ENCODE measurements at places on chromosomes 3 and 15.

GRCh38 chr3:4290272-4290893 is 12.8 kb upstream of the SETMAR start:
- no peak for DNase-seq

- no peak for DNase-seq
Measured at GRCh38 chr3:72679540-72680198, 168.6 kb downstream of the SHQ1 start.

GRCh38 chr3:30628205-30628900 is 22.0 kb downstream of the TGFBR2 start:
- no peak for DNase-seq

- no peak for DNase-seq
Measured at GRCh38 chr15:59170295-59171066, 36.2 kb upstream of the LDHAL6B start.

DNA sequence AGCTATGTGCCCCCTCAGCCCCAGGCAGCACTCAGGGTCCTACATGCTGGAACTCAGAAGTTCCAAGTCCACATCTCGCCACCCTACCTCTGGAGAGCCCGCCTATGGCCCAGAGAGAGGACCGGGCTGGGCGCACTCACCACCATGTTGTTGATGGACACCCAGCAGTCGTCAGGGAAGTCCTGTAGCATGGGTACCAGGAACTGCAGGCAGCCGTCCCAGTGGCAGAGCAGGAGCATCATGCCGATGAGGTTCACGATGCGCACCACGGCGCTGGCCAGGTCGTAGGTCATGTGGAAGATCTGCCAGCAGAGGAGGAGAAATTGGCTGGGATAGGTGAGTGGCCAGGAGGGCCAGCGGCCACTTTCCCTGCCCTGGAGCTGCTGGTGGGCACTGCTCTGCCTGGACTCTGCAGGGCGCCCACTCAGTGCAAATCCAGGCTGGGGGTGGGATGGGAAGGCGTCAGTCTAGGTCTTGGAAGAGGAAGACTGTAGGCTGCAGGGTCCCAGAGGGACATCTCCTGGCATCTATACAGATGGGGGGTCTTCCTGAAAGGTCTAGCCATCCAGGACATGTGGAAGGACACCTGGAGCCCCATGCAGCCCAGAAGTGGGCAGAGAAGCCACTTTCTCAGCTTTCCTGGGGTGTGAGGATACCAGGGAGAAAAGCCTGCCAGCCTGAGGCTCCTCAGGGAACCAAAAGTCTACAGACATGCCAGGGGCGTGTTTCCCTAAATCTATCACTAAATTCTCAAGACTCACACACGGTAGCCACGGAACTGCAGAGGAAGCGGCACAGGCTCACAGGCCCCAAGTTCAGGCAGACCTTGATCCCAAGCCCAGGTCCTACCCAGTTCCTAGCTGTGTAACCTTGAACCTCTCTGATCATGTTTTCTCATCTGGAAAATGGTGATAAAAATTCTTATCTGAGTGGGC is 36.5 kb downstream of the HCN4 start:
- no peak for DNase-seq

GRCh38 chr15:37034835-37035748 is 65.3 kb downstream of the MEIS2 start:
- no peak for DNase-seq

GRCh38 chr15:82970078-82970686 is 15.8 kb upstream of the RAMAC start:
- DNase-seq: no peak

DNA sequence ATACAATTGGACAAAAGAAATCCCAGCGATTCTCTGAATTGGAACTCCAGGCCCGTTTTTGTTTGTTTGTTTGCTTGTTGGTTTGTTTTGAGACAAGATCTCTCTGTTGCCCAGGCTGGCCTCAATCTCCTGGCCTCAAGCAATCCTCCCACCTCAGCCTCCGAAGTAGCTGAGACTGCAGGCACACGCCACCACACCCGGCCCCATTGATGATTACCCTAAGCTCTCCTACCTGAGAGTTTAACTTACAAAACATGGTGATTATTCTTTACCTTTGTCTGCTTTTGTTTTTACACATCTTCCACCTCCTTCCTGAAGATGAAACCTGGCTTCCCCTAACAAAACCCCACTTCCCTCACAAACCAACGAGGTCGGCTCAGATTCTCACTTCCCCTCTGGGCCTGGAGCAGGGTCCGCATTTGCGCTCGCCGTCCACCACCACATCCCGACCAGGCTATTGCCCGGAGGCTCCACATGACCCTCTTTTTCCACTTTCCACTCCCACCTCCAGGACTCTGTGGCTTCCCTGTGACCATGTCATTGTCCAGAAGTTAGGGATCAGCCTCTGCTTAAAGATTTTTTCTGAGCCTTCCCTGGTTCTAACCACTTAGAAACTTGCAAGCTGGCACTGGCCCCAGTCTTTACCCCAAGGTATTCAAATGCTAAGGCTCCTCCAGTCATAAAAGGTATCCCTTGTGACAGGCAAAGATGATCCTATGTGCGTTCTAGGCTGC is 14.8 kb downstream of the KLHL6 start:
- DNase-seq: no peak

GRCh38 chr3:10620833-10621082 is 115.4 kb upstream of the ATP2B2 start:
- no peak for DNase-seq

DNA sequence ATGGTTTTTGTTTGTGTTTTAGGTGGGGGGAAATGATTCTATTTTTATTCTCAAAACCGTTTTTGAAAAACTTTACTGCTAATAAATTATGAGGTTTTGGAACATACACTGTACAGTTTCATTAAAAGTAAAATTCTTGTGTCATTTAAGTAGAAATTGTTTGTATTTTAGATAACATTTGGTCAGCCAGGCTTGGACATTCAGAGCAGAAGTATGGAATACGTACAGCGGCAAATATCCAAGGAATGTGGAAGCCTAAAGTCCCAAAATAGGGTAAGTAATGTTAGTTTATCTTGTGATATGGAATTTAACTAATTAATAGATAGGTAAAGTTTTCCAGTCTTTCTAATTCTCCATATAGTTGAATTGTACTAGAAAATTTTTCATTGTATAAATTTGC is 96.6 kb downstream of the SPRED1 start:
- DNase-seq: no peak

DNA sequence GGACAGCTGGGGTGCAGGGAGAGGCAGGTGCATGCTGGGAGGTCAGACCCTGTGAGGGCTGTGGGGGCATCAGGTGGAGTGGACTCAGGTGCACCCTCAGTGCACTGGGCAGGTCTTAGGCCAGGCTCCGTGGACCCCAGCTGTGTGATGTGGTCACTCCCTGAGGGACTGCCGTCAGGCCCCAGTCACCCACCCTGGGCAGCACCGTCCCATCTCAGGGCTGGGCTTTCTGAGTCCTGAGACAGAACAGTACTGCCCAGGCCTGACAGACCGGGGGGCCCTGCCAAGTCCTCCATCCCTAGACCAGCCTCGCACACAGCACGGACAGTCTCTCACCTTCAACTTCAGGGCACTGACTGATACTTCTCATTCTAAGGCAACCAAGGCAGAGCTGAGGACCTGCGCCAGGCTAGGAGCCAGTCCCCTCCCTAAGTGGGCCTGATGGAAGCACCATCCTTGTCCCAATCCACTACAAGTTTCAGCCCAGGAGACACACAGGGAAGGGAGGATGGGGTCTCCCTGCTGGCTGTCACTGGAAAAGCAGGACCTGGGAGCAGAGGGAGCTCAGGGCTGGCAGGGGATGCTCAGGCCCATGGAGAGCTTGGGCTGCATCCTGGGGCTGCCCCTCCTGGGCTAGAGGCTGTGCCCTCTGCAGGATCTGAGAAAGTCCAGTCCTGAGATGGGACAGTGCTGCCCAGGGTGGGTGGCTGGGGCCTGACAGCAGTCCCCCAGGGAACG is 86.3 kb downstream of the LMLN start:
- DNase-seq: no peak

- no peak for DNase-seq
Measured at GRCh38 chr15:34753236-34753894, 1.4 kb downstream of the GJD2 start.

- no peak for DNase-seq
Measured at GRCh38 chr3:134067531-134068161, 37.9 kb upstream of the SLCO2A1 start.

DNA sequence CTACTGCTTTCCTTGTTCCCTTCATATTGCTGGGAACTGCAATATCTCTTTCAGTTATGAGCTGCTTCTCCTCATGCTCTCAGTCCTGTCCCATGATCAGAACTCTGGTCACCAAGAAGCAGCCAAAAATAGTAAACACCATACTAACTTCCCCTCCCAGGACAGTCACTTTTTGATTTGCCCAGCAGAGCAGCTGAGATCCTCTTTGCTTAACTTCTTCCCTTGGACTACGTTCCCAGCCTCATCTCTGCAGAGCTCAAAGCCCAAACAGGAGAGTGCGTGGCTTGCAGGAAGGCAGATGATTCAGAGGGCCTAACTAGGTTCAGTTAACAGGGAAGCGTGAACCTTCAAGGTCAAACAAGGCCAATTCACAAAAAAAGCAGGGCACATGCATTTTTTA is 153.2 kb downstream of the CTNNB1 start:
- DNase-seq: no peak

- DNase-seq: no peak
Measured at GRCh38 chr3:114860531-114860930, 286.6 kb downstream of the ZBTB20 start.

DNA sequence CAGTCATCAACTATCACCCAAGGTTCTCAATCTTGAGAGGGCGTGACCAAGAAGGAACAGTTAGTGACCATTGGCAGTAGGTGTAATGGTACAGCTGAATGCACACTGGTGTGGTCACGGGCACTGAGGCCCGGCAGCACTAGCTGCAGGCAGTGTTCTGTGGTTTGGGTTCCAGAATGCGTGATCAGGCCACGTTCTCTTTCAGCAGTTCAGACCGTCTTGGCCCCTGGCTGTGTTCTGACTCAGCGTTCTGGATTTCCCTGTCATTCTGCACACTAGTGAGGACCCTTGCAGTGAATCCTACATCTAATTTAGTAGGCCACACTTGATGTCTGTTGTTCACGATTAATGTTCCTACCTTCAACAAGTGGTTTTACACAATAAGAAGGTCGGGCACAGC is 220.5 kb upstream of the SLCO3A1 start:
- no peak for DNase-seq

DNA sequence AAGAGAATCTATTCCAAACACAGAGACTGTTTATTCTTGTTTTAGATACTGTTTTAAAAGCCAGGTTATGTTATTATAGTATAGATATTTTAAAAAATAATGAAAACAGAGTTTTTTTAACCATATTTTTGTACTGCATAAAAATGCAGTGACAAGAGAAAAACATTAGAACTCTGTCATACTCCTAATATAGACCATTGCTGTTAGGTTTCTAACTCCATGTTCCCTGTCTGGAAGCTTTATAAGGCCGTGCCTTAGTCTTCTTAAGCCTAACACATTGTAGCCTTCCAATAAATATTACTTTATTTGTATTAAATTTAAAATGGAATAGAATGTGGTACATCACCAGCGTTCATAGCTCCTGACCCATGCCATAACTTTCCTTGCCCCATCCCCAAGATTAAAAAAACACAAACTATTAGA is 53.2 kb downstream of the MBNL1 start:
- no peak for DNase-seq

DNA sequence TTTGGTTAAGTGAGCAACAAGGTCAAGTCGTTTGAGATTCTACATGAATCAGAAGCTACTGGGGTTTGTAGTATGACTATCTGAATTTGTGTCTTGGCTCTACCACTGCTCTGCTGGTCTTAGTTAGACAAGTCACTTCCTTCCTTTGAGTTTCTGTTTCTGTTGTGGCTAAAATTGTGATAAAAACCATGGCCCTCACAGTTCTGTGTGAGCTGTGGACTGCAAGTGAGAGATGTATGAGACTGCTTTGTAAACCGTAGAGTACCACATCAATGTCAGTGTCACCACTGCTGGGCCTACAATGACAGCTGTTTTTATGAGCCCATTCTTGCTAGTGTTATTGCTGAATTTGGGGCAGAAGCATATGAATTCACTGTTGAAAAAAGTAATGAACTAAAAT is 32.7 kb downstream of the RARB start:
- no peak for DNase-seq

GRCh38 chr15:35111861-35112260 is 26.8 kb upstream of the NANOGP8 start:
- DNase-seq: no peak

- DNase-seq: no peak
Measured at GRCh38 chr3:16258177-16258576, 6.6 kb downstream of the DPH3 start.

DNA sequence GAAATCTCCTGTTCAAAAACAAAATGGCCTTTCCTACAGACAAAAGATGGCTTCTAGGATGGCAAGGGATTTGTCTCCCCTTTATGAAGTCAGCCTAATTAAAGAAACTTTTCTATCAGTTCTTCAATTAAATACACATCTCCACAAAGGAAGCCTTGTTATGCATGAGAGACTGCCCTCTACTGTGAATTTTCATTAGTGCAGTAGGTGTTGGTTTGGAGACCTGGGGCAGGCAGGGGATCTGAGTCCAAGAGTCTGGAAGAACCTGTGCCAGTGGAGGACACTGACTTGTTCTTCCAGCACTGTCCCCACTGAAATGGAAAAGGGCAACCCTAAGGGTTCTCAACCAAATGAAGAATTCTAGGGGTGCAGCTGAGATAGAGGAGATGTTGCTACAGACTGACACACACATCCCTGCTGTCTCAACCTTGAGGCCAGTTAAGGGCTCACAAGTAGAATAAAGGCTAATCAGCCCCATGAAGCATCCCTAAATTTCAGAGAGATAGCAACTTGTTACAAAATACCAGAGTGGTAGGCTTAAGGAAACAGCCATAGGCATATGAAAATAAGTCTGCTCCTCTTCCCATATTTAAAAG is 174.0 kb upstream of the PRICKLE2 start:
- no peak for DNase-seq

GRCh38 chr15:36811903-36812302 is 232.5 kb downstream of the CDIN1 start:
- no peak for DNase-seq

- DNase-seq: no peak
Measured at GRCh38 chr15:70632491-70633102, 130.8 kb downstream of the UACA start.

DNA sequence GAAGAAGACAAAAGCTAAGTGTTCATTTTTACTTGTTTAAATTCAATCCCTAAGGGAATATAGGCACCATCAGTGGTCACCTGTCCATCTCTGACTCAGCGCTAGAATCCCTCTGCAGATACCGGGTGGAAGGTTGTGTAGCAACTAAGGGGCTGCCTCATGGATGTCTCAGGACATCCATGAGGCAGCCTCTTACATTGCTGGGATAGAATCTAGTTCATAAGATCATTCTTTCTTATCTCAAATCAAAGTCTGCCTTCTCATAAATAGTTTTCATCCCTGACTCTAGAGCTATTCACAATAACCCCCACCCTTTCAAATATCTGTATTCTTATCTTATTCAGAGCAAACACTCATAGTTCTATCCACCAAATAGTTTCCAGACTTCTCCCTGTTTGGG is 38.1 kb downstream of the HSPBAP1 start:
- no peak for DNase-seq

- no peak for DNase-seq
Measured at GRCh38 chr3:47057212-47057671, 77.8 kb downstream of the NBEAL2 start.

- peak; percentile 1 for DNase-seq
Measured at GRCh38 chr3:165339753-165340152, 143.6 kb upstream of the SLITRK3 start.

GRCh38 chr3:38354588-38355330 is 8.2 kb downstream of the XYLB start:
- DNase-seq: no peak
